Hippocampal formation (tissue), 2 donors: ENCODE measurements at places on chromosomes 7 and 10.
A peak's percentile ranks its signal among the peaks of the same experiment; 100 is the strongest.

DNA sequence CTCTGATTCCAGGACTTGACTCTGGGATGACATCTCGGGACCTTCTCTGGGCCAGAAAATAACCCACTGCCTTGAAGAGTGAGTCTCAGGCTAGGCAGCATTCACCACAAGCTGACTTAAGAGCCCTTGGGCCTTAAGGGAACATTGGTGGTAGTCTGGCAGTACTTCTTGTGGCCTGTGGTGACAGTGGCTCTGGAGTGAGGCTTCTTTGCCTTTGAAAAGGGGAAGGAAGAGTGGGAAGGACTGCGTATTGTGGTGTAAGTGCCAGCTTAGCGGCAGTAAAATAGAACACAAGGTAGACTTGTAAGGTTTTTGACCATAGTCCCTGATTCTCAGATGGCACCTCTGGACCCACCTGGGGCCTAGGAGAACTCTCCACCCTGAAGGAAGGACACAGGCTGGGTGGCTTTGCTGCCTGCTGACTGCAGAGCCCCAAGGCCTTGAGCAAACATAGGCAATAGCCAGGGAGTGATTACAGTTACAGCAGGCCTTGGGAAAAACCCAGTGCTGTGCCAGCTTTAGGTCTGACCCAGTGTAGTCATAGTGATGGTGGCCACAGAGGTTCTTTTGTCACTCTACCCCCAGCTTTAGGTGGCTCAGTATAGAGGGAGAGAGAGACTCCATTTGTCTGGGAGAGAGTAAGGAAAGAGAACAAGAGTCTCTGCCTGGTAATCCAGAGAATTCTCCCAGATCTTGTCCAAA is 483.9 kb downstream of the SH2D4B start:
- DNase-seq: no peak

GRCh38 chr7:22251281-22251680 is 105.7 kb downstream of the RAPGEF5 start:
- peak; percentile 42 for DNase-seq

DNA sequence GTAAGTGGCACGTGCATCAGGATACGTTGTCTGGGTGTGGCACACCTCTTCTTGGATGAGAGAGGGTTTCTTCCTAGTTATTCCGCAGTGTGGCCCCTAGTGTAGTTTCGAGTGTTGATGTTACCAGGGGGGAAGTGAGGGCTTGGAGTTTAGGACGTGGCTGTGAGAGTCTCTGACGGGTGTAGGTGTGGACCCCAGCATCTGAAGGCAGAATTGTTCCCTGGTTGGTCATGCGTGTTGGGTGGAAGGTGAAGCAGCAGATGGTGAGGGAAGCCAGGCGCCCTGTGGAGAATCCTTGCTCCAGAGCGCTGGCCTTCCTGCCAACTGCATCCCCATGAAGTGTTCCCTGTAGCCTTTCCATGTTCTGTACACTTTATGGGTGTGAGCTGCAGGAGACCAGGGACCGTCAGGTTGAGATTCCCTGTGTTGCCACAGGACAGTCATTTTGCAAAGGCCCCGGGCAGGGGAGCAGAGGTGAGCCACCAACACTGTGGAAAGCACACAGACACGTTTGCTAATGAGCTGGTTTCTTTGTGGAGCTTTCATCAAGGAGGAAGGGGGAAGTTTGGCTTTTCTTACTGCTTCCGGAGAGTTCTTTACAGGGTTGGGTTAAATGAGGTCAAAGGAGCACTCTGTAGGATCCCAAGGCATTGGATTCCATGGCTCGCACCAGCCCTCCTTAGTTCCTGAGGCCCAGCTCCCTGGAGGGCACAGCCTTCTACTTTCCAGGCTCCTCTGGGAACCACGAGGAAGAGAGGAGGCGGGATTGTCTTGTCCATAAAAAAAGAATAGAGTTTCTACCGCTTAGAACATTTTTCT is 32.0 kb downstream of the TSPAN14 start:
- no peak for DNase-seq

- no peak for DNase-seq
These were observed 36.5 kb downstream of the MALSU1 start for GRCh38 chr7:23335621-23336020.

DNA sequence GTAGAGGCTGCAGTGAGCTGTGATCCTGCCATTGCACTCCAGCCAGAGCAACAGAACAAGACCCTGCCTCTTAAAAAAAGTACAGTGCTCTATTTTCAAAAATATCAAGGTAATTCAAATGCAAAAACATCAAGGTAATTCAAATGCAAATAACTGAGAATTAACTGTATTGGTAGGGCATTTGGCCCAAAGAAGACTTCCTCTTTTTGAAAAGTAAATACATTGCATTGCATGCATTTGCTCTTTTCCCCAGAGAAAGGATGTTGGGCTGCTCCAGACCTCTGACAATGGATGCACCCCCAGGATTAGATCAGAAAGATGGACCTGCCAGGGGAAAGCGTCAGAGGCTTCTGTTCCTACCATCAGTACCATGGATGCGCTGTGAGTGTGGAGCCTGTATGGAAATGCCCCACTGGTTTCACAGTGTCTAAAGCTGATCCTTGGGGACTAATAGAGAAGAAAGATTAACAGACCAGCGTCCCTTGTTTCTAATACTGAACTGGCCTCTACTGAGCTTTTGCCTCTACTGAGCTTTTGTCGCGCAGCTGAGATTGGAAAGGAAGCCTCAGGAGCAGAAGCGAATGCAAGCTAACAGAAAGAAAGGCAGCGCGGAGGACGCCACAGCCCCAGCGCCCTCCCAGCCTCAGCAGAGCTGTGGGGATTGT is 93.5 kb upstream of the LYZL2 start:
- no peak for DNase-seq

- no peak for DNase-seq
These were observed 2.6 kb upstream of the DLX6 start for GRCh38 chr7:97002555-97003261.

DNA sequence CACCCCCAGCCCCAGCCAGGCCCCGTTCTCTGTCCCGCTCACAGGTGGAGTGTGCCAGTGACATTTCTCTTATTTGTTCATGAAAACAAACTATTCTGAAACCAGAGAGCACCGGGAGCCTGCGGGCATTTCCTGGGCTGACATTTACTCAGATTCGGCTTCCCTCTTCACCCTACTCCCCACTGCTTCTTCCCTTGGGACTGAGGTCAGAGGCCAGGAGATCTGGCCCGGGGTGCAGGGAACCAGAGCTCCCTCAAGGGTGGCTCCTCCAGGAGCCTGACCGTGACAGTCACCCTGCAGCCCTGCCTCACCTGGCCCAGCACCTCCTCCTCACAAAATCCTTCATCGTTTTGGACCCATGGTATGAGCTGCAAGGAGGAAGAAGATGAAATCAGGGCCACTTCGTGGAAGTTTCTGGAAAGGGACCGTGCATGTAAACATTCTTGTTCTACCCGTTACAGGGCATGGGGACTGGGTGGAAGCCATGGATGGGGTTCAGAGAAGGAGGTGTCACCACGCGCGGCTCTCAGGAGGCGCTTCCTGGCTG is 12.2 kb downstream of the BHLHA15 start:
- no peak for DNase-seq

- no peak for DNase-seq
These were observed 22.5 kb upstream of the HPS1 start for GRCh38 chr10:98469001-98469931.
